Esophagus mucosa (tissue), 1 donor: ENCODE measurements at places on chromosomes 6 and 20. TPM values are rescaled to one million over a fixed set of nuclear protein-coding genes. Genes with fewer than 3 reads are reported as not detected.

LY6G6D gene
- total RNA-seq: not detected

DNA sequence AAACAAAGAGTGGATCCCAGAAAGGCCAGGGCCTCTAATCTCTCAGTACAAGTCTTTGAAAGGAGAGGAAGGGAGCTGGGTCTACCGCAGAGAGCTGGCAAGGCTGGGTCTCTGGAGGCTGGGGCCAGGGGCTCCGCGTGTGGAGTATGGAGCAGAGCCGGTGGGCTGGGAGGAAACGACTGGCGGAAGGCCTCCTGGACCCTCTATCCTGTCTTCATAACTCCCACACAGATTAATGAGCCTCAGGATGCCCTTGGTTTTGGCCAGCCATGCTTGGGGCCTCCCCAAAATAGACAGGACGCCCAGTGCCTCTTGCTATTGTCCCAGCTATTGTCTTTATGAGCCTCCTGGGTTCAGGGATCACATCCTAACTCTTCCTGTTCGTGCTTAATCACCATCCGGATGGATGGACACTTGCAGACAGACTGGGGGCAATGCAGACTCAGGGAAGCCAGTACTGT lies 306.4 kb downstream of the DHX35 start:
- no peak for ATAC-seq

- no peak for ATAC-seq
Observed at GRCh38 chr20:37535443-37536132, 7.9 kb upstream of the BLCAP start.

- ATAC-seq: no peak
Observed at GRCh38 chr6:156639009-156639721, 138.0 kb upstream of the ARID1B start.

DNA sequence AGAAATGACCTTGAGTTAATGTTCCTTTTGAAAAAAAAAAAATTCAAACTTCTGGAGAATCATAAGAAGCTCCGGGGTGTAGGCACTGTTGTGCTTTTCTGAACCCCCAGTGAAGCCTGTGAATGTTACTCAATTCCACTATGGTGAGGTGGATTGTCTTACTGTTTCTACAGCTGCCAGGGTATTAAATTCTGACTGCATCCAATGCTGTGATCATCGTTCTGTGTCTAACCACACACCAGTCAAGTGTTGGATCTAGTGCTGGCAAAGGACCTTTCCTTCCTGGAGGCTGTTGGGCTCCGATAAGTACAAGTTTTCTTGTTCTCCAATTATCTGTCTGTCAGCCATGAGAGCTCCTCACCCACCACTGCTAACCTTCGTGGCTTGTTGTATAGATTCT lies 162.0 kb upstream of the EPHA7 start:
- no peak for ATAC-seq

- no peak for ATAC-seq
Observed at GRCh38 chr6:136501514-136501913, 48.7 kb downstream of the MAP7 start.
